ENCODE measurements at places on chromosomes 6 and 20.

GRCh38 chr6:159608961-159609651 lies 83.9 kb downstream of the SOD2 start:
- no peak for DNase-seq

GRCh38 chr6:133707456-133707855 lies 181.5 kb upstream of the TCF21 start:
- DNase-seq: peak; percentile 91

GRCh38 chr20:23435626-23436539 lies 3.6 kb upstream of the CSTL1 start:
- no peak for DNase-seq

- DNase-seq: no peak
These were observed 120.5 kb downstream of the CD164 start for GRCh38 chr6:109261811-109262210.

DNA sequence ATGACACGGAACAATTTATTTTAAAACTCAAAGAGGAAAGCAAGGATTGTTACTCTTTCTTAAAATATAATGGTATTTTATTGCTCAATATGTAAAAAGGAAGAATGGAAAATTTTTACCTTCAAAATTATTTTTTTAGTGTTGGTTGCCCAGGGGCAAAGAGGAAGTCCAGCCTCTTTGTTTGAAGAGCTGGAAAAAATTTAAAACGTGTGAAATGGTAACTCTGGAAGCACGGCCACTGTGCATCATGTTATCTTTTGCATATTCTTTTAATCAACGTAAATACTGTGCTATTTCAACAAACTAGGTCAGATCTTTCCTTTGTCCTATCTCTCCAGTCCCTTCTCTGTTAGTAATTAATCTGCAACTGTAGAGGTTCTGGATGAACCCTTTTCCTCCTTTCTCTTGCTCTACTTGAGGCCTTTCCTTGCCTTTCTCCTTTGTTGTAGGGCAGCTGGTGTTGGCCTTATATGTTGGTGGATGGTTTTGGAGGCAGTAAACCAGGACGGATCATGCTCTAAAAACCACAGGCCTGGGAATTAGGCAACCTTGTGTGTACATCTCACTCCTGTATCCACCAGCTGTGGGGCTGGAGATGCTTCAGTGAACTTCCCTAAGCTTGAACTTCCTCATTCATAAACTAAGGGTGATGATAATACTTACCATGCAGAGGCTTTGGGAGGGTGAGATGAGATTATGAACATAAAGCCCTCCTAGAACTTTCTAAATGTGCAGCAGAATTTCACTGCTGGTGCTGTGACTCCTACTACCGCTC lies 143.3 kb downstream of the PRL start:
- DNase-seq: no peak

DNA sequence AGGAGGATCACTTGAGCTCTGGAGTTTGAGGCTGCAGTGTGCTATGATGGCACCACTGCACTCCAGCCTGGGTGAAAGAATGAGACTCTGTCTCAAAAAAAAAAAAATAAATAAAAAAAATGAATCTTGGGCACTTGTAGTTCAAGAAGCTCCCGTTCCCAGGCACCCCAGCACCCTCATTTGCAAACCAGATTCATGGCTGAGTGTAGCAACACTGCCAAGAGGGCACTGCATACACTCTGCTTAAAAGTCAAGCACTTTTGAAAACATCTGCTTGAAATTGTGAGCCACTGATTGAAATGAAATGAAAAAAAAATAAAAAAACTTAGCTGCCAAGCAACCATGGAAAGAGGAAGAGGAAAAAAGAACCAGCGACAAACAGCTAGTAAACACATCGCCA lies 124.7 kb upstream of the SASH1 start:
- DNase-seq: no peak

- DNase-seq: no peak
These were observed 9.8 kb upstream of the ZFP64 start for GRCh38 chr20:52201395-52201794.

Data from stromal cell of bone marrow (primary cell).